ENCODE measurements at places on chromosomes 7 and 10. TPM values are rescaled to one million over a fixed set of nuclear protein-coding genes. Genes with fewer than 3 reads are reported as not detected.
A peak's percentile ranks its signal among the peaks of the same experiment; 100 is the strongest.

DNA sequence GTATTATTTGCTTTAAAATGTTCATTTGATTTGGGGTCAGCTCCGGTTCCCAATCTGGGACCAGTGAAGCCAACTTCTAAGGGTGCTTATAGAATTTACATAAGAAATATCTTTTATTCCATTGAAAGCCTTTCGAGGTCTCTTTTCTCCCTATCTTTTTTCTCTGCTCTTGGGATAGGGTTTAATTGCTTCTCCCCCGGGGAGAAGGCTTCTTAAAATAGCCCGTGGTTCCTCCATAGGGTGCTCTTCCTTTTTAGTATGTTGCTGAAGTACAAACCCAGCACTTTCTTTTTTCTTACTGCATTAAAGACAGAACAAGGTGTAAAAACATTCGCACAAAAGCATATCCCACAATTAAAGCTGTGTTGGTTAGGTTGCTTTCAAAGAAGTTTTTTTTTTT, 107.5 kb downstream of the POU6F2 start:
- no peaks in the 10 kb centered on the region for H3K36me3 ChIP-seq
- no peak for DNase-seq
- H3K27me3 ChIP-seq = no peaks in the 10 kb centered on the region
- no peaks in the 10 kb centered on the region for H3K4me1 ChIP-seq
- no peak overlapping the region for H3K4me3 ChIP-seq

- H3K36me3 ChIP-seq = no peaks in the 10 kb centered on the region
- no peak overlapping the region for H3K27ac ChIP-seq
- H3K27me3 ChIP-seq = no peaks in the 10 kb centered on the region
- peaks cover 4% of the 10 kb centered on the region for H3K4me1 ChIP-seq
- no peak overlapping the region for H3K4me3 ChIP-seq
- no peak for DNase-seq
These were observed 16.4 kb upstream of the PARP12 start for GRCh38 chr7:140079121-140079536.

DNA sequence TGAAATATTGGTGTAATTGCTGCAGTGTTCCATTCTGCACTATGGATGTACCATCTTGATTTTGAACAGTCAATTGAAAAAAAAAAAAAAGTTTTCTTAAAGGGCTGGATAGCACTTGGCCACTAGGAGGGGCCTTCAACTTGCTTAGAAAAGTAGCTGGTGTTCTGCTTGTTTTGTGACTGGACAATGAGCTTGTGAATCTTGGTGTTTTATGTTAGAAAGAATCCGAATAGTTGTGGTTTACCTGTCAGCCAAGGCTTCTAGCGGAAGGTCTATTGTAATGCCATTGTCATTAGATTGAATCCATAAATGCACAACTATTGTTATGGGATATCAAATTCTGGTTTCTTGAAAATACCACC, 77.1 kb downstream of the BMPER start:
- H3K27me3 ChIP-seq = no peaks in the 10 kb centered on the region
- no peak for DNase-seq
- no peaks in the 10 kb centered on the region for H3K4me1 ChIP-seq
- no peak overlapping the region for H3K27ac ChIP-seq
- no peak overlapping the region for H3K4me3 ChIP-seq
- H3K36me3 ChIP-seq = no peaks in the 10 kb centered on the region

DNA sequence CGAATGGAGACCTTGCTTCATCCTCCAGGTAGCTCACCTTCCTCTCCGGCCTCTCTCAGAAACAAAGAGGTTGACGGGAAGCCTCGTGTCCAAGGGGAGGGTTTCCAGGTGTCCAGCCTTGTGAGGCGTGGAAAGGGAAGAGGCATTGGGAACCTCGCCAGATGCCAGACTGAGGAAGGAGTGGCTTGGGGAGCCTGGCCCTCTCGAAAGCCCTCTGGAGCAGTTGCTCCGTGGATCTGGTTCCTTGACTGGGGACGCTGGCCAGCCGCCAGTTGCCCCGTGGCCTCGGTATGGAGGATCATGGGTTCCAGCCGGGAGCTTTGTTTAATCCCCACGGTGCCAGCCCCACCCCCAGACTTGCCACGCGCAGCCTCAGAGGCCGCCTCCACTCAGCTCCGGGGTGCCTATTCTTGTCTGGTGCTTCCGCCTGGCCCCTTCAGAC, 30.3 kb upstream of the SUN1 start:
- H3K36me3 ChIP-seq = no peaks in the 10 kb centered on the region
- no peak overlapping the region for H3K4me3 ChIP-seq
- H3K27me3 ChIP-seq = no peaks in the 10 kb centered on the region
- H3K4me1 ChIP-seq = peaks cover 30% of the 10 kb centered on the region
- DNase-seq = peak; percentile 70
- peak overlapping the region; percentile 47 for H3K27ac ChIP-seq

- H3K4me3 ChIP-seq = no peak overlapping the region
- DNase-seq = no peak
- H3K27ac ChIP-seq = no peak overlapping the region
These were observed 48.9 kb upstream of the STARD3NL start for GRCh38 chr7:38129162-38129561.

GRCh38 chr10:77529050-77529576, 108.5 kb downstream of the KCNMA1 start:
- peak overlapping the region; percentile 66 for H3K27ac ChIP-seq
- peaks cover 5% of the 10 kb centered on the region for H3K4me1 ChIP-seq

GRCh38 chr10:29332061-29332760, 43.3 kb downstream of the LYZL1 start:
- no peaks in the 10 kb centered on the region for H3K4me1 ChIP-seq
- no peaks in the 10 kb centered on the region for H3K27me3 ChIP-seq
- H3K27ac ChIP-seq = no peak overlapping the region
- DNase-seq = no peak
- H3K36me3 ChIP-seq = no peaks in the 10 kb centered on the region

- H3K36me3 ChIP-seq = no peaks in the 10 kb centered on the region
- no peak for DNase-seq
- no peaks in the 10 kb centered on the region for H3K4me1 ChIP-seq
- H3K27me3 ChIP-seq = no peaks in the 10 kb centered on the region
These were observed 224.7 kb upstream of the SH2B2 start for GRCh38 chr7:102061981-102062390.

DNA sequence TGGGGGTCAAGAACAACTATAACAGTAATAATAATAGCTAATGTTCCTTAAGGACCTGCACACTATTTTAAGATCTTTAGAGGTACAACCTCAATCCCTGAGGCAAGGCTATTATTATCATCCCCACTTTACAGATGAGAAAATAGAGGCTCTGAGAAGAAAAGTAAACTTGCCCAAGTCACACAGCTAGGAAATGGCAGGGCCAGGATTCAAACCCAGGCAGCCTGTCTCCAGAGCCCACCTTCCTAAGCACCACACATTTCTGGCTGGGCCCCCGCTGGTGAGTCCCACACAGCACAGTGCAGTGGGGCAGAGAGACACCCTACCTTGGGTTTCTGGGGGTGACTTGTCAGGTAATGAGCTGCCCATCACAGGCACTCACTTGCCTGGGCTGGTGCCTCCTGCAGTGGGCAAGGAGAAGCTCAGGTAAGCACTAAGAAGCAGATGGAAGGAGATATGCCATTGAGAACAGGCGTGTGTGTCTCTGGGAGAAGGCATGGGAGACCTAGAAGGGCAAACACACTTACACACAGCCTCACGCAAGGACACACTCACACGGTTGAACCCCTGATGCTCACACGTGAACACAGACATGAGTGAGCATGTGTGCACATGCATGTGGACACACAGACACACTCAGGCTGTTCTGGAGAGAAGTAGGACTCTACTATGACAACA, 104.4 kb upstream of the ZMIZ1 start:
- H3K27ac ChIP-seq = peak overlapping the region; percentile 45
- H3K4me3 ChIP-seq = no peak overlapping the region
- DNase-seq = no peak
- no peaks in the 10 kb centered on the region for H3K36me3 ChIP-seq
- H3K27me3 ChIP-seq = peaks cover 5% of the 10 kb centered on the region

GRCh38 chr7:111101856-111102646, 11.1 kb downstream of the LRRN3 start:
- no peak overlapping the region for H3K4me3 ChIP-seq
- H3K27me3 ChIP-seq = no peaks in the 10 kb centered on the region

- H3K27me3 ChIP-seq = no peaks in the 10 kb centered on the region
- no peak overlapping the region for H3K4me3 ChIP-seq
- no peaks in the 10 kb centered on the region for H3K36me3 ChIP-seq
These were observed 132.7 kb upstream of the TEX47 start for GRCh38 chr7:88928276-88928675.

GRCh38 chr7:47400741-47401206, 181.1 kb downstream of the TNS3 start:
- H3K4me3 ChIP-seq = no peak overlapping the region
- peaks cover 7% of the 10 kb centered on the region for H3K4me1 ChIP-seq
- peak; percentile 71 for DNase-seq
- no peak overlapping the region for H3K27ac ChIP-seq

DNA sequence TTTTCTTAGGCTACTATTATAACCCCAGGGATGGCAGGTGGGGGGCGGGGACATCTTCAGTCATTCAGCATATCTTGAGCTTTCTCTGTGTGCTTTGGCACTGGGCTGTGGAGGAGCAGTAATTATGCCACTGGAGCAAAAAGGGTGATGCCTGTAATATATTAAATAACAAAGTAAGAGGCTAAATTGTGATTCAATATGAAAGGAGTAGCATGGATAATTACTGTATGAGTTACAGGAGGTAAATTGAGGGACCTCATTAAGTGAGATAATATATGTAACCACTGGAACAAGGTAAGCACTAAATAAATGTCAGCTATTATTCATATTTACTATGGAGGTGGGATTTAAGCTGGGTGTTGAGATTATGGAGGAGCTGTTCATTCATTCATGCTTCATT, 3.3 kb upstream of the STN1 start:
- DNase-seq = no peak
- no peak overlapping the region for H3K27ac ChIP-seq
- peaks cover 26% of the 10 kb centered on the region for H3K4me1 ChIP-seq
- H3K27me3 ChIP-seq = no peaks in the 10 kb centered on the region
- H3K4me3 ChIP-seq = no peak overlapping the region

DNA sequence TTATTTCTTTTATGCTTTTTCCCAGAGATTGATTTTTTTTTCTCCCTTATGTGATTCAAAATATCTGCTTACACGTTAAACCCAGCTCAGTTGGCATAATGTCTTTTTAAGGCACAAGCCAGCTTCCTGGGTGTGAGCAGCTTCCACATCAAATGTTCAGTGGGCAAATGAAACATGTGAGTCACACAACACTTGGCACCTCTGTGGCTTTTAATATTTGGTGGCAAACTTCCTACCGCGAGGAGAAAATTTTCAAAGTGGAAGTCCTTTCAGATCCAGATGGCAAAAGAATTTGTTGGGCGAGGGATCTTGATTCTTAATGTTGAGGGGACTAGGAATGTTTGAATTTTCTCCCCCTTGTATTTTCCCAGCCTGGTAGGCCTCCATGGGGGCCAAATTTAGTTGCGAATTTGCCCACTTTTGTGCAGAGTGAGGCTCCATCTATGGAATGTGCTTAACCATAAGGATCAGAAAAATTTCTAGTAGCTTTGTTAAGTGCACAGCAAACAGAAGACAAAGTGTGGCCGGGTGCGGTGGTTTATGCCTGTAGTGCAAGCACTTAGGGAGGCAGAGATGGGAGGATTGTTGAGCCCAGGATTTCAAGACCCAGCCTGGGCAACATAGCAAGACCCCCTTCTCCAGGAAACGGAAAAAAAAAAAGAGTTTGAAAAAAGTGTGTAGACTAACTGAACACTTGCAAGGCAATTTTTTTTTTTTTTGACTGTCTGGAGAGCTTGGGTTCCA, 31.0 kb downstream of the CUX1 start:
- no peaks in the 10 kb centered on the region for H3K4me1 ChIP-seq
- no peak for DNase-seq
- no peak overlapping the region for H3K27ac ChIP-seq
- H3K36me3 ChIP-seq = no peaks in the 10 kb centered on the region
- H3K27me3 ChIP-seq = no peaks in the 10 kb centered on the region

DNA sequence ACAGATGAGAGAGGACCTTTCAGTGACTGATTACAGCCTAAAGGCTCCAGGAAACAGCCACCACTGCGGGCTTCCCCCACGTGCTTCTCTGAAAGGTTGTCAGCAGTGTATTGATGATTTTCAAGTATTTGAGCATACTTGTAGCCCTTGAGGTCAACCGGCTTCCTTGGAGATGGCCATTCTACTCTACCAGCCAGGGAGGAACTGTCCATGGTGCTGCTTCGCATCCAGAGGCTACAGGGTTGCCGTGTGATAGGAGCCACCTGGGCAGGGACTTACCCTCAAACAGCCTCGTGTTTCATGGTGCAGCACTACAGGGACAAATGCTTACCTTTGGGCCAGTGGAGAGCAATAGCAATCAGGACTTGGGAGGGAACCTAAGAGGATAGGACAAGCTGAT, 179.5 kb downstream of the DPP6 start:
- H3K4me3 ChIP-seq = no peak overlapping the region
- H3K36me3 ChIP-seq = no peaks in the 10 kb centered on the region
- no peak overlapping the region for H3K27ac ChIP-seq
- no peaks in the 10 kb centered on the region for H3K4me1 ChIP-seq

GRCh38 chr10:64097391-64098122, 576.4 kb downstream of the REEP3 start:
- no peaks in the 10 kb centered on the region for H3K4me1 ChIP-seq
- no peak overlapping the region for H3K27ac ChIP-seq
- no peaks in the 10 kb centered on the region for H3K36me3 ChIP-seq
- H3K4me3 ChIP-seq = no peak overlapping the region
- no peaks in the 10 kb centered on the region for H3K27me3 ChIP-seq

- no peaks in the 10 kb centered on the region for H3K27me3 ChIP-seq
- H3K4me3 ChIP-seq = no peak overlapping the region
- DNase-seq = no peak
- no peaks in the 10 kb centered on the region for H3K36me3 ChIP-seq
- H3K27ac ChIP-seq = no peak overlapping the region
These were observed 60.4 kb downstream of the LRRC17 start for GRCh38 chr7:102973096-102973802.

DNA sequence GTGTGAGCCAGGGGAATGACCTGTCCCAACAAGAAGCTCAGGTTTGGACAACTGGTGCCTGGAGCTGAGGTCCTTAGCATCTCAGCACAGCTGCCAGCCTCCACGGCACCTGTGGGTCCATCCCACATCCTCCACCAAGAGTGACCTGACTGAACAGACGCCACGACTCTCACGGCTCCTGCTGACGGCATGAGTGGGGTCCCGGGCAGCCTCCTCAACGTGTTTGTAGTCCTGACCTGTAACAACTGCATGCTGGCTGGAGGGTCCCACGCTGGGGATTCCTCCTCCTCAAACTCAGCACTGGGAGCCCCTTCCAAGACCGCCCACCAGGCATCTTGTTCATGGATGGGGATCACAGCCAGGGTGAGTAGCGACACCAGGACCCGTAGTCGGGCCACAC, 36.2 kb downstream of the FAM20C start:
- no peaks in the 10 kb centered on the region for H3K36me3 ChIP-seq
- no peak overlapping the region for H3K4me3 ChIP-seq

DNA sequence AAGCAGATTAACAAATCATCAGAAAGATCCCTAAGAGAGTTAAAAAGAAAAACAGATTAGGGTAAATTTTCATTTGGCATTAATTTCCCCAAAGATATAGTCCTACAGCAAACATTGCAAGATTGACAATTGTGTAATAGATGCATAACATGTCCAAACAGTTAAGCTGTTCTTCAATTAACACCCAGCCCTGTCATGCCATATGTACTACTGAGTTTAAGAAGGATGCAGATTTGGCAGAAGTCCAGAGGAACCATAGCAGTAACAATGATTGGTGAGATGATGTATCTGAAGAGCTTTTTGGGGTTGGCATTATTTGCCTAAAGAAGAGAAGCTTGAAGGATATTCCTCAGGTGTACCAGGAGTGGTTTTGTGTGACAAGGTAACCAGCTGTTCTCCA, 287.6 kb downstream of the LRMDA start:
- H3K27ac ChIP-seq = no peak overlapping the region
- H3K4me3 ChIP-seq = no peak overlapping the region
- no peaks in the 10 kb centered on the region for H3K4me1 ChIP-seq
- no peak for DNase-seq

ABCA13 gene
- 4.2 TPM for total RNA-seq

ELFN1 gene
- 3.5 TPM for total RNA-seq

SPDYE18 gene
- 2.4 TPM for total RNA-seq

NANOS1 gene
- 0.68 TPM for total RNA-seq

COBL gene
- 0.59 TPM for total RNA-seq

C10orf53 gene
- not detected for total RNA-seq

FAM180A gene
- 0.85 TPM for total RNA-seq
